Activated CD4-positive, alpha-beta T cell treated with anti-CD3 and anti-CD28 coated beads, Interleukin-2, amount 50 U/mL, for 24 hours (primary cell): ENCODE measurements at places on chromosomes 16 and 17.

DNA sequence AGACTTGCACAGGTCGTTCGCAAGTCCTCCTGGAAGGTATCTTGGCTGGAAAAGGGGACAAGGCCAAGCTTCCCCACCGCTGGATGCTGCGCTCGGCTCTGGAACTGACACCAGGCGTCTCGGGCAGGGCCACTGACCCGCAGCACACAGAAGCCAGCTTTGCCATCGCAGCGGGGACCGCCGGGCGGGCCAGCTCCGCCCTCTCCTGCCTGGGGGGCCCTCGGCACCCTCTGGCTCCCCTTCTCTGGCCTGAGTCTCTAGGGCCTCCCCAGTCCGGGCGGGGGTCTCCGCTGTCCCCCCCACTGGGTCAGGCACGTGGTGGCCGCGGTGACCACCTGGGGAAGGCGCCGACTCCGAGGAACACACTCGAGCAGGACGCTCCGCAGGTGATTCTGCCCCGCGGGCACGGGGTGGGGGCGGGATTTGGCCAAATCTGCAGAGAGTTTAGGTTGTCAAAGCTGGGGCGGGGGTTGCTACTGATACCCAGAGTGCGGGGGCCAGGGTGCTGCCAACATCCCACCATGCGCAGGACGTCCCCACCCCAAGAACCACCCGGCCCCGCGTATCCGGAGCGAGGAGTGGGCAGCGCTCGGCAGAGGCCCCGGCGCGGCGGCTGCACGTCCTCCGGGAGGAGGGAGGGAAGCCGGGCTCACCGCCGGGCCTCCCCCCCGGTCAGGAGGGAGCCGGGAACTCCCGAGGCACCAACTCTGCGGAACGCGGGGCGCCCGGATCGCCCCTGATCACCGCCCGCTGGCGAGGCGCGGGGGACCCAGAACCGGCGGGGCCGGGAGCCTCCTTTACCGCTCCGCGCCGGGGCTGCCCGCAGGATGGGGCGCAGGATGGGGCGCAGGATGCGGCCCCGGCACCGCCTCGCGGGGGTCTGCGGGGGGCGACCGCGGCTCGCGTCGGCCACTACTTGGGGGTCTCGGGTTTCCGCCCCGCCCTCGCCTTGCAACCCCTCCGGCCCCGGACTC, 744 bp upstream of the METRNL start:
- DNase-seq, result no peak

DNA sequence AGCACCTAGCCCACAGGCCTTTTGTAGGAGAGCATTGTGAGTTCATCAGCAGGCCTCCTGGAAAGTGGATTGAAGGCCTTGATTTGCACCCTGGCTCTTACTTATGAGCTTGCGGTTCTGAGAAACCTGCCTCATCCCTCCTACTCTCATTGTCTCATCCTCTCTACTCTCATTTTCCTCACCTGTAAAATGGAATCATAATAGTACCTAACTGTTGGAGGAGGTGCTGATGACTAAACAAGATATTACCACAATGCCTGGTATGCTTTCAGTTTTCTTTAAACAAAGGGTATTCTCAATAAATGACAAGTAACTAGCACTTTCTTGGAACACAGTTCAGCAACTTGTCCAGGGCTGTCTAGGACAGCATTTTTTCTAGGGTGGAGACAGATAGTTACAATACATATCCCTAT, 243.1 kb upstream of the MAF start:
- DNase-seq, result no peak

- DNase-seq, result no peak
These were observed 12.4 kb downstream of the CBLN1 start for GRCh38 chr16:49269201-49269600.

DNA sequence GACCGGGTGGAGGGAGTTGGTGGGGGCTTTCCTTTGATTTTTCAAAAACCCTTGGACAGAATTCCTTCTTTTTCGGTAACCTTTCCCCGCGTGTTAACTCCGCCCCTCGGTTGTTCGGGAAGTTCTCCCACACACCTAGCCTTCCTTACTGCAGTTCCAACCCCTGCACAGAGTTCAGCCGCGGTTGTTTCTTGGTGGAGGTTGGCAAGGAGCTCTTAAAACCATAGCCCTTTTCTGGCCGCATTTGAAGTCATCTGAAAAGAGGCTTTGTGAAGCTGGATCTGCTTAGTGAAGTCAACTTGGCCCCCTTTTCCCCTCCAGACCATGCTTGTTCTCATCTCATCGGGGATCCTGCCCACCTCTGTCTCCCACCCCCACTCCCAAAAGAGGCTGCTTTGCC, 1.8 kb downstream of the CACNG4 start:
- no peak for DNase-seq

GRCh38 chr17:49741009-49741691, 22.8 kb downstream of the FAM117A start:
- DNase-seq, result no peak

DNA sequence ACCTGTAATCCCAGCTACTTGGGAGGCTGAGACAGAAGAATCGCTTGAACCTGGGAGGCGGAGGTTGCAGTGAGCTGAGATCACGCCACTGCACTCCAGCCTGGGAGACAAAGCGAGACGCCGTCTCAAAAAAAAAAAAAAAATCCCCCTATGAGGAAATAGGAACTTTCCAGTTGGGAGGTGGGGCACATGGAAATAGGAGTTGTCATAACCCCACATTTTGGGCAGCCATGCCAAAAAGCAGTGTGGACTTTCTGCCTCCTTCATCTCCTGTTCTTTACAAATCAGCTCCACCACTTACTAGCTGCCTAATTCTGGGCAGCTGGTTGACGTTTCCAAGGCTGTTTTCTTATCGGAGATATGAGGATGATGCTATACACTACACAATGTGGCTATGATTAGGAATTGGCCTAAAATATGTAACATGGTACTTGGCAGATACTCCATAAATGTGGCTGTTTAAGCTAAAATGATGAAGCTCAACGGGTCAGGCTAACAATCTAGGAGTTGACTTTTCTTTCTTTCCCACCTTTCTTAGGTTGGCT, 21.5 kb upstream of the CCL5 start:
- no peak for DNase-seq

DNA sequence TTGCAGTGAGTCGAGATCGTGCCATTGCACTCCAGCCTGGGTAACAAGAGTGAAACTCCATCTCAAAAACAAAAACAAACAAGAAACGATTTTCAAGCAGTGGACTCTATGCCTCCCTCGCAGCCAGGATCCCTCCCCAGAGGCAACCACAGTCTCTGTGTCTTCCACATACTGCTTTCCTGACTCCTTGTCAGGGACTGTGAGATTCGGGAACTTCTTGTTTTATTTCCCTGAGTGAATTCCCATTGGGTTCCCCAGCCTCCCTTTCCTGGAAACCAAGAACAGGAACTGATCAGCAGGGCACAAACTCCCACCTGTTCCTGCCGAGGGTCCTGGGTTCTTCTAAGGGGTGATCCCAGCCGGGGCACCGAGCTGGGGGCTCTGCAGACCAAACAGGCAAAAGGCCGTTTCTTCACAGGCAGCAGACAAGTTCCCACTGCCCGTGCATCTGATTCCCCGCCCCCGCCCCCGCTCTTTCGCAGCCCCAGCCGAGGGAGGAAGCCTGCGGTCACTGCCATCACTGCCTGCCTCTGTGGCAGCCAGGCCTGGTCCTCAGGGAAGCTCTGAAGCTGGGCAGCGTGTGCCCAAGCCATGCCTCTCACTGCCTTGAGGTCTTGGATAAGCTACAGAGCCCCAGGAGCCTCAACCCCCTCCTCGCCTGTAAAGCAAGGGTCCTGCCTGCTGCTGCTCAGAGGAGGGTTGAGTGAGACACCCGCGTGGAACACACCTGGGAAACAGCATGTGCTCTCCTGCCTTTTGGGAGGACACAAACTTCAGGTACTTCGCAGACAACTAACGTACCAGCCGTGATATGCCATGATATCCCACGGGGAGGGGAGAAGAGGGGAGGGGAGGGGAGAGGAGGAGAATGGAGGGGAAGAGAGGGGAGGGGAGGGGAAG, 5.5 kb upstream of the PIEZO1 start:
- no peak for DNase-seq

DNA sequence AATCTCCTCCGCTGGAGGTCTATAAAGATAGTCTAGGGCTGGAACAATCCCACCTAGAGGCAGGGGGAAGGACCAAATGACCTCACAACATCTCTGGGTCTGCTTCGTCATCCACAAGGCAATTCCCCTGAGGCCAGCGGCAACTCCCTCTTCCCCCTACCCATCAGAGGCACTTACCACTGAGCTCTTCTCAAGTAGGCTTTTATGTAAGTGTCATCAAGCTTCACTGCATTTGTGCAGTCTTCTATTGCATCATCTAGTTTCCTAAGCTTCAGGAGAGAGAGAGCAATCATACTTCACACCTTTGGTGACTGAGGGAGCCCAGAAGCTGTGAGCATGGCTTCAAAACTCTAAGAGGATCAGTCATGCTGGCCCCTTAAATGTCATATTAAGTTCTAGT, 21.0 kb downstream of the CNP start:
- DNase-seq, result no peak

DNA sequence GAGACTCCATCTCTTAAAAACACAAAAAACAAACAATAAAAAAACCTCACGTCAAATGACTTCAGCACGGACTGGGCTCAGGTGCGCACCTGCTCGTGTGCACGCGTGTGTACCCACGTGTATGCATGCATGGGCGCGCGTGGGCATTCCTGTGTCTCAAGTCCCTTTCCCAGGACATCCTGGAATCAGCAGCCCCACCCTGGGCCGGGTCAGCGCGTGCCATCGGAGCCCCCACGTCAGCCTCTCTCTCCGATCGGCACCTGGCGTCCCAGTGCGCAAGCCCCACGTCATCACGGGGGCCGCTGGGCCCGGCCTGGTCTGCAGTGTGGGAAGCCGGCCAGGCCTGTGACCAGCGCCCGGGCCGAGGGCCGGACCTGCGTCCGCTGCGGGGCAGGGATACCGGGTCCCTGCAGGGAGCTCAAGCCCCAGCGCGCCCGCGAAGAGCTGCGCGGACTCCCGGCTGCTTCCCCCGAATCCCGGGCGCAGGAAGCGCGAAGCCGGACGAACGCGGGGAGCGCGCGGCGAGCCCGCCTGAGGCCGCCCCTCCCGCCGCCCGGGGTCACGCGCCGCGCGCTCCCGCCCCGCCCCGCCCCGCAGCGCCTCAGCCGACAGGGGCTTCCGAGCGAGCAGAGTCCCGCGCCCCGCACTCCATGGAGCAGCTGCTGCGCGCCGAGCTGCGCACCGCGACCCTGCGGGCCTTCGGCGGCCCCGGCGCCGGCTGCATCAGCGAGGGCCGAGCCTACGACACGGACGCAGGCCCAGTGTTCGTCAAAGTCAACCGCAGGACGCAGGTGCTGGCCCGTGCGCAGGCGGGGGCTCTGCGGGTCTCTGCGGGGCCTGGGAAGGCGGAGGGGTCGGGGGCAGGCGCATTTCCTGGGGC, at the start of gene FN3K:
FN3K (plus strand) TSS at position 629 of the 880 bp plus-strand sequence; CDS start at position 651, 22 bp downstream.
- no peak for DNase-seq

DNA sequence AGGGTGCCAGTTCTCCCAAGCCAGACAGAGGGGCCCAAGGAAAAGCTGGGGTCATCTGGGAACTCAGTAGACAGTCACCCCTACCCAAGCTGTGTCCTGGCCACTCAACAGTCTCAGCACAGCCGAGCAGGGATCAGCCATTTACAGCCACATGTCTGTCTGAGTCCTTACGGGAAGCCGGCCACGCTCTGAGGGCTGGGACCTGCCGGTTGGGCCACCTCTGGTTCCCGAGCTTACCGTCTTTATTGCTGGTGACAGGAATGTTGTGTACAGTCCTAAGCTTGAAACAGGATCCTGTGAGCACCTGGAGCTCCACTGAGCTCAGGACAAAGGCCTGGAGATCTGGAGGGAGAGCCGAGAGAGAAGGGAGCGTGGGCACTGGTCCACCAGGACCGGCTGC, 59.8 kb downstream of the TIMM22 start:
- no peak for DNase-seq

DNA sequence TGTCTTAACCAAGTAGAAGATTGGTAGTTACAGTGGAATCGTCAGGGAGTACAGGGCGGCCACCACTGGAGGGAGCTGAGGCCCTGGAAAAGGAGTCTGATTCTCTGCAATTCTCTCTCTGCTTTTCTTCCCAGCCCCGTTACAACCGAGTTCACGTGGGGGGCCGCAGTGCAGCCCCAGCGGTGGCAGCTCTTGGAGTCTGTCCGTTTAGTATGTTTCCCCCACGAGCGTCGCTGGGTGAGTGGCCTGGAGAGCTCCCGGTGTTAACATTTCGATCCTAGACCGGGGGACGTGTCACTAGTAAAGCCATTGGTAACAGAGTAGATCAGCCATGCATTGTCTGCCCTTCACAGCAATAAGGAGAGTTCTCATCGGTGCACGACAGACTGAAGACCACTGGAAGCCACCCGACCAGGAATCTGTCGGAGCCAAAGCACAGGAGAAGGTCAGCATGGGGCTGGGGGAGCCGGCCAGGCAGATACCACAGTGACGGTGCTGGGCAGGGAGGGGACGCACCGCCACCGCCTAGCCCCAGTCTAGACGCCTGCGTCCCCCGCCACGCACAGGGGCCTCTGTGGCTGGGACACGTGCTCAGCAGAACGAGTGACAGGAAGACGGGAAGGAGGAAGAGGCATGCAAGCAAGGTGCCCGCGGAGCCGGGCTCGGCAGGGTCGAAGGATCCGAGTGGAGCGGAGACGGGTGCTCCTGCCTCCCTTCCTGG, 15.7 kb downstream of the SLC16A3 start:
- DNase-seq, result no peak
